ENCODE measurements at places on chromosomes 5 and 9.
A peak's percentile ranks its signal among the peaks of the same experiment; 100 is the strongest.

- DNase-seq: no peak
Measured at GRCh38 chr5:92147798-92148197, 764.7 kb upstream of the ARRDC3 start.

DNA sequence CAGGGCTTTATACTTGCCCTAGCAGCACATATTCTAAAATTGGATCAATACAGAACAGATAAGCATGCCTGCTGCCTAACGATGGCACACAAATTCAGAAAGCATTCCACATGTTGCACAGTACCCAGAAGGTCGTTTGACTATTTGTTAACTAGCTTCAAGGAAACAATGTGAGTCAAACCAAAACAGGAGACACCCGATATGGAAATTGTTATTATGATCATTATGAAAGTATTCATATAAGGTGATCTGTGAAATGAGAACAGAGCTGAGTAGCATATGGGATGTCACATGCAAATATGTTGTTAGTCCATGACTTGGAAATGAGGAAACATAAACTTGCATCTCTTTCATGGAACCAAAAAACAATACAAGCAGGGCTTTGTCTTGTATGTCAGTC, 56.3 kb upstream of the BICD2 start:
- DNase-seq: no peak

- peak; percentile 32 for DNase-seq
Measured at GRCh38 chr5:137561608-137562007, 62.5 kb upstream of the SPOCK1 start.

GRCh38 chr5:96812851-96813250, 5.1 kb upstream of the ERAP1 start:
- DNase-seq: no peak

GRCh38 chr9:97572196-97572891, 60.8 kb downstream of the TSTD2 start:
- no peak for DNase-seq
